ENCODE measurements at places on chromosomes 5 and 9.

DNA sequence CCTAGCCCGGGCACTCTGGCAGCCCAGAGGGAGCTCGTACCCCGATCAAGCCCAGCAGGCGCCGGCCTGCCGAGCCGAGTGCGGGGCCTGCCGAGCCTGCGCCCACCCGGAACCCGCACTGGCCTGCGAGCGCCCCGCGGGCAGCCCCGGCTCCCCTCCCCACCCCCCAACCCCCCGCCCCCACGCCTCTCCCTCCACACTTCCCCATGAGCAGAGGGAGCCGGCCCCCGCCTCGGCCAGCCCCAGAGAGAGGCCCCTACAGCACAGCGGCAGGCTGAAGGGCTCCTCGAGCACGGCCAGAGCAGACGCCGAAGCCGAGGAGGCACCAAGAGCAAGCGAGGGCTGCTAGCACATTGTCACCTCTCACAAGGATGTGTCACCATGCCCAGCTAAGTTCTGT, 36.2 kb upstream of the CCDC180 start:
- DNase-seq, result no peak

GRCh38 chr5:16536818-16537217, 71.2 kb upstream of the ZNF622 start:
- DNase-seq, result no peak

DNA sequence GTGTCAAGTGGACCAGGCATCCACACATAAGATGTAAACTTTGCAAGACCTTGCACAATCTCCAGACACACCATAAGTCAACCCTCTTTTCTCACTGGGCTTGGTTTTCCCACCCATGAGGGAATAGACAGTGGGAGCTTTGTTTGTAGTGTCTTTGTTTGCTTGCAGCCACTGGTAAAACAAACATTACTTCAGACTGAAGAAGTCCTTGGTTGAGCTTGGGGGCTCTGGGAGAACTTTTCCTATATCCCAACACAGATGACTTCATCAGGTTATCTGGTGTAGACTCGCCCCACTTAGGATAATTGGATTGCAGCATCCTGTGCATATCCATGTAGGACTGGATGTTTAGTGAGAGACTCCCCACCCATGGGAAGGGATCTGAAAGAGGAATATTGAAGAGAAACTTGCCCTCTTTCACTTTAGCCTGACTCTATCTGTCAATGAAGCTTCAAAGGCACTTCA, 11.5 kb upstream of the ADGRV1 start:
- no peak for DNase-seq

- DNase-seq, result no peak
Observed at GRCh38 chr5:3601061-3601710, 5.6 kb downstream of the IRX1 start.

GRCh38 chr5:171850324-171850947, 64.8 kb downstream of the SMIM23 start:
- no peak for DNase-seq

DNA sequence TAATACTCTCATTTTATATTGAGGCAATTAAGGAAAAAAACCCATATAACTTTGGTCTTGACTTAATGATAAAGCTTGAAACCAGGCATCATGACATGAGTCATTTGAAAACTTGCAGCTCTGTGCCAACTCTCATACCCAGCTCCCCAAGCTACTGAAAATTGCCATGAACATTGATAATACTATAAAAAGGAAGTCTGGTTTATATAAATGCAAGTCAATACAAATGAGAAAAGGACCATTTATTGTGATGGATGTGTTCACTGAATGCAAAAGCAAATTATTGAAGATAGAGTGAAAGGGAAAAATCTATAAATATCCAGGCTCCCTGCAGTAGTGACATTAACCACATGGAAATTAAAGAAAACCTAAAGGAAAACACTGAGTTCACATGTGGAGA, 116.3 kb downstream of the DEPDC1B start:
- DNase-seq, result no peak

- DNase-seq, result no peak
Observed at GRCh38 chr5:151703227-151703626, 16.5 kb upstream of the SPARC start.

- no peak for DNase-seq
Observed at GRCh38 chr9:91533382-91533781, 109.8 kb upstream of the NFIL3 start.

GRCh38 chr5:149240354-149240998, 31.2 kb upstream of the AFAP1L1 start:
- no peak for DNase-seq

DNA sequence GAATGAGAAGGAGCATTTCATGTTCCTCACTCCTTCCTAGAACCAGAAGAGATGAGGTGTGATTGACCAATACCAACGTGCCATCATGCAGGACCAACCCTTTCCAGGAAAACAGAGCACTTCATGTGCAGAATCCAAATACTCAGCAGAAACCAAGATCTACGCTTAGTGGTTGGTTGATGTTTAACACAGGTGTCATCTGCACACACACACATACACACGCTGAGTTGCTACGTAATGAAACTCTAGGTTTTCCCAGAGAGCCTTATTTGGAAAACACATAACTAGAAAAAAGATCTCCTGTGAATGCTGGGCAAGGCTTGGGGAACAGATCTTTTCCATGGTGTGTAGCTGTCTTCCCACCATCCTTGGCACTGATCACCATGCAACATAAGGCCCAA, 21.1 kb upstream of the ZNF622 start:
- DNase-seq, result no peak

GRCh38 chr5:135993880-135994636, 34.7 kb upstream of the TGFBI start:
- DNase-seq, result no peak

- DNase-seq, result no peak
Observed at GRCh38 chr9:83521011-83521410, 17.2 kb downstream of the FRMD3 start.

DNA sequence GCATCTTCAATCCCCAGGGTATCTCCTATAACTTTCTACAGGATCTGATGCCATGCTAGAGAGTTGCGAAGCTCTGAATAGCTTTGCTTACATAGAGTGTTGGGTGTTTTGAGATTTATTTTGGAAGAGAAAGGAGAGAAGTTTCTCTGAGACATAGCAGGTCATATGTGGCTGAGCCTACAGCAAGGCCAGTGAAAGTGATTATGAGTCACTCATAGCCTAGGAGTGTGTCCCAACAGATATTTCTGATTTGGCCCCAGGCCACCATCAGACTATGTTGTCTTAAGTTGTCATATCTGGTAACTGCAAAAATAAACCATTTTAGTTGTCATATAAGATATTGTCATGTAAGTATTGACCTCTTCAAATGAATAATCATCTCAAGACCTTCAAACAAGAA, 132.0 kb upstream of the RAI14 start:
- DNase-seq, result no peak

DNA sequence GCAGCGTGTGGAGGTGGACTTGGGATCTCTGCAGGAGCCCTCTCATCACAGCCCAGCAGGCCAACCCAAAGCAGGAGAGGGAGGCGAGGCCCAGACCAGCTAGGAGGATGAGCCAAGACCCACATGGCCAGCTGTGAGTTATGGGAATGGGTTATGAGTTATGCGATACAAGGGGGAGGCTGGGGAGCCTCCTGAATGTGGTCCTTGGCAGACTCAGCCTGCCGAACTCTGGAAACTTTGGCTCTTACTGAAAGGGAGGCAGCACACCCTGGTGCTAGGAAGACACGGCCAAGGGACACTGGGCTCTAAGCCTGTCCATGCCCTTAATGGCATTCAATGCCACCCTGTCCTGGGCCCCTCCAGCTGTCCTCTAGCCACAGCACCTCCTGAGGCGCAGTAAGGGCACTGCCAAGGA, 7.7 kb upstream of the VAV2 start:
- DNase-seq, result no peak

- no peak for DNase-seq
Observed at GRCh38 chr5:167814828-167815227, 476.6 kb upstream of the WWC1 start.

All from GOT3 (cell line).